Right renal pelvis (tissue), 4 donors: ENCODE measurements at places on chromosomes 12 and 14.

- no peak for DNase-seq
Observed at GRCh38 chr12:10901427-10901826, 7.9 kb downstream of the TAS2R13 start.

DNA sequence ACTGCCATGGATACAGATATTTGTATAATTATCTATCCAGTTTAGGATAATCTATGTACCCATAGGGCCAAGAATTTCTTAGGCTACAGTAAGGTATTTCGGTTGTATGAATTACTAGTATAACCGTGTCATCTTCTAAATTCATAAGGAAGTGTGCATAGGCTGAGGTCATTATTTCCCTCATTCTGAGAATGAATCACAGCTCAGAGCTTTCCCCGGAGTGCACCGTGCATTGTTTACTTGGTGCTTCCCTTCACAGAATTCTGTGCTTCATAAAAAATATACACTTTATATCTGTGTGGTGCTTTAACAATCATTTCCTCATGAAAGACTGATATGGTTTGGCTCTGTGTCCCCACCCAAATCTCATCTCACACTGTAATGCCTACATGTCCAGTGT, 514.1 kb downstream of the ETNK1 start:
- no peak for DNase-seq

DNA sequence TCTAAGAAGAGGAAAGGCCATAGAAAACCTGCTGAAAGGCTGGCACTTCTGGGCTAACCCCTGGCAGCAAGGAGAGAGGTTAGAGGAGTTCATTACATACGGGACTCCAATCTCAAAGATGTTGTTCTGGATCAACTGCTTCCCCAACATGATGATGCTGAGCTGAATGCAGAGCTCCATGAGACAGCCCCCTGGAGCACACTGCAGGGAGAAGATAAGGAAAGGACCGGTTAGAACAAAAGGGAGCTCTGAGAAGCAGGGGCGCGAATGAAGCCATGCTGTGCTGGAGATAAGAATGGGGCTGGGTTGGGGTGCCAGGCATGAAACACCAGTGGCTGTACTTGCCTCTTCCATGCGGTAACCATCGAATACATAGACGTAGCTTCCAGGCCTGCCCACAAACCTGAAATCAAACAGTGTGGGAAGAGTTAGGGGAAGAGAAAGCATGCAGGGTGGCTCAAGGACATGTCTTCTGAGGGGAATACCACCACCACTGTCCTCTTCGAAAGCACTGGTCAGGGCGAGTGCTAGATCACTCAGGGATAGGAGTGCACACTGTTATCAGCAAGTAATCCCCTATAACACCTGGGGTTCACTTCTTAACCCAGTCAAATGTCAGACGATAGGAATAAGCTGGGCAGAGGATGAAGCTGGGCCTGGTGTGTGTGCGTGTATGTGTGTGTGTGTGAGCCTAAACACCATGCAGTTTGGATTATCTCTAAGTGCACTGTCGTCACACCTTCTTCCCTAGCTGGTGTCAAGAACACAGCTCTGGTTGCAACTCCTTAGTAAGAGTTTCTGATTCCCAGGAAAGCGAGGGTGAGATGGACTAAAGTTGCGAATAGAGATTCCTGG, 180.9 kb downstream of the NTF3 start:
- no peak for DNase-seq

DNA sequence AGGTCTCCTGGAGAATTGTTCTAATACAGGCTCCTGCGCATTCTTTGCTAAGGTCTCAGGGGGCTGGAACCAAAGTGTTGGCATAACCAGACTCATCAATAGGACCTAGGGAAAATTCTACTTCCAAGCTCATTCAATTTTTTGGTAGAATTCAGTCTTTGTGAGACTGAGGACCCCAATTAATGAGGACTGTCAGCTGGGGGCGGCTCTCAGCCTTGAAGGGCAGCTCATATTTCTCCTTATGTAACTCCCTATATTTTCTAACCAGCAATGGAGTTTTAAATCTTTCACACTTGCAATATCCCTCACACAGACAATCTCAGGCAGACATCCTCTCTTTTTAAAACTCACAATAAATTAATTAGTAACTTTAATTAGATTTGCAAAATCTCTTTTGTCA, 476.4 kb upstream of the LRFN5 start:
- no peak for DNase-seq

- no peak for DNase-seq
Observed at GRCh38 chr14:68307790-68308168, 485.1 kb downstream of the ZFP36L1 start.

DNA sequence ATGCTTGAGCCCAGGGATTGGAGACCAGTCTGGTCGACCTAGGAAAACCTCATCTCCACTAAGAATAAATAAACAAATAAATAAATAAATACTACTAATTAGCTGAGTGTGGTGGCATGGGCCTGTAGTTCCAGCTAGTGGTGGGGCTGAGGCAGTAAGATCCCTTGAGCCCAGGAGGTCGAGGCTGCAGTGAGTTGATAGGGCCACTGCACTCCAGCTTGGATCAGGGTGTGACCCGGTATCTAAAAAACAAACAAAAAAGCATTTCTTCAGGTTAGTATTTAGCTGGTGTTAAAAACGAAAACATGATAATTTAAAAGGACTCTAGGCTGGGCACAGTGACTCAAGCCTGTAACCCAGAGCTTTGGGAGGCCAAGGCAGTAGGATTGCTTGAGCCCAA, 1.2 kb upstream of the FGD4 start:
- DNase-seq, result no peak

DNA sequence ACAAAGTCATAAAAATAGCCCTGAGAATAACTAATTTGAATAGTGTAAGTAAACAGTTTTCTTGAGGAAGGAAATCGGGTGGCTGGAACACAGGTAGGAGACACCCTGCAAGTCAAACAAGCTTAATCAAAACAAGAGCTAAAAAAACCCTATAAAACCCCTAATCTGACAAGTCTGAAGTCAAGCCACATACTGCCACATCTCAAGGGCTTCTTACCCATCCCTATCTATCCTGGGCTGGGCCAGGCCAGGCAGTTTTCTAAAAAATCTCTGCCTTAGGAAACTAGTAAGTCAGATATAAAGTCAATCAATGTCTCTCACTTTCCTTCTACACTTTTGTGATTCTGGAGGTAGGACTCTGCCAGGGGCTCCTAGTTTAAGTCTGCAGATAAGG, 15.3 kb downstream of the UBE2N start:
- DNase-seq, result no peak

GRCh38 chr14:22483863-22484593, 105.0 kb downstream of the DAD1 start:
- DNase-seq, result no peak
